ENCODE measurements at places on chromosomes 2 and 18.

DNA sequence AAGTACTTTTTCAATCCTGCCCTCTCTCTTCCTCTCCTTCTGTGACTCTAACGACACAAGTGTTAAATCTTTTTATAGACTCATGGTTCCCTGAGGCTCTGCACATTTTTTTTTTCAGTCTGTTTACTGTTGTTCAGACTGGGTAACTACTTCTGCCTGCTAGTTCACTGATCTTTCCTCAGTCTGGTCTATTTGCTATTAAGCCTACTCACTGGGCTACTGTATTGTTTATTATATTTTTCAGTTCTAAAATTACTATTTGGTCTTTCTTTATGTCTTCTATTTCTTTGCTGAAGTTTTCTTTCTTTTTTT lies 21.3 kb downstream of the PPP3R1 start:
- DNase-seq: no peak

DNA sequence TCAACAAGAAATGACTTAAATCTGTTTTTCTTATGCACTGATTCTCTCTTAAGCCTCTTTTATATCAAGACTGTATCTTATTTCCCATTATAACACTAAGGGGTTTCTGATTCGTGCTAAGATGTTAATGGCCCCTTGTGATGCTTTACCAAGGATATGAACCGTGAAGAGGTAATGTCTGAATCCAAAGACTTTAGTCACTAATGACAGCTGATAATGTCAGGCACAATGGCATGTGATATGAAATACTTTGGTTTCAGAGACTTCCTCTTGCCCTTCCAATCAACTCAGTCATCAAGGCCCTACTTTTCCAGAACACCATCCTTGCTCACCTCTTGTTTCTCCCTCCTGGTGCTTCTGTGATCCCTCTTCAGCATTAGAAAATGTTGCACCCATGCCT lies 262.8 kb downstream of the KCNE4 start:
- DNase-seq: no peak

DNA sequence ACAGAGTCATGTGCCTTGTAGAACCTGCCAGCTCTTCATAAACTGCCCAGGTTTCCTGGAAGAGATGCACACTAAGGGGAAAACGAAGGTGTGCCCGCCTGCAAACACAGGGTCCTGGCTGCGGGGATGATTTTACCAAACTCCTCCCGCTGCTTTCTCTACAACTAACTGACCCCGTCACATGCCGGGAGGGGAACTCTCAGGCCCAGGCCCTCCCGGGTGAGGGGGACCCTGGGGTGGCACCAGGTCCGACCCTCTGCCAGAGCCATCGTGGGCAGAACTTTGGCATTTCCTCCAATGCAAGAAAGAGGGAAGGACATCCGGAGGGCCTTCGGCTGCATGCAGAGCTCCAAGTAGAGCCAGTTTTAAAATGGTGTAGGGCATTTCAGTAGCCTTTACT lies 28.6 kb downstream of the CAPN13 start:
- no peak for DNase-seq

- no peak for DNase-seq
Measured at GRCh38 chr2:237227592-237228280, 142.0 kb downstream of the COPS8 start.

DNA sequence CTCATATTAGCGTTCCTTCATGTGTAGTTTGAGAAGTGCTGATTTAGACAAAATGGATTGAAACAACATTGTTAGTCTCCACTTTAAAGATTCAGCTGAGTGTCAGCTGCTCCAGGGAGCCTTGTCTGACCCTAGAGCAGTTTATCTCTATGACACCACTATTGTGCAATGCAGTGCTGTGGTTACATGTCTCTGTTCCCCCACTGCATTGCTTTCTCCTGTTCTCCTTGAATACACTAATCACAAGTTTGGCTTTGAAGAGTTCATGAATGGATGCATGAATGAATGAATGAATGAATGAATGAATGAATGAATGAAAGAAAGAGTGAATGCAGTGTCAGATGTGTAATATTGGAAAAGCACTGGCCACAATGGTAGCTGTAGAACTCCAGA lies 38.3 kb downstream of the GCG start:
- DNase-seq: no peak

GRCh38 chr2:222739939-222740338 lies 68.5 kb downstream of the MOGAT1 start:
- DNase-seq: no peak

DNA sequence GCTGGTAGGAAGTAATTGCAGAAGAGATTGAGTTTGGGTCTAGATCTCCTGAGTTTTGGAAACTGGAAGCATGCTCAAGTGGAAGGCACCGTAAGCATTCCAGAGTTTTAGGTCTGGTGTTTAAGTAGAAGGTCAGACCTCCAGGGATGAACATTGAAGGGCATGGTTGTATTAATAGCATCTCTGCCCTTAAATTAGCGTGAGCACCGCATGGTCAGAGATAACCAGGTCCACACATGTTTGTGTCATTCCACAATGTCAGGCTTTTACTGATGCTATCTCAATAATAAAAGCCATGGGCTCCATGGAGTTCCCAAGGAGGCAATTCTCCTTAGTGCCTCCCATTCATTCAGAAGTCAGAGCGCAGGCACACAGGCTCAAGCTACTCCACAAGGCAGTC lies 28.3 kb upstream of the ZNF407 start:
- DNase-seq: no peak

GRCh38 chr18:14916181-14916580 lies 168.2 kb downstream of the ANKRD30B start:
- no peak for DNase-seq

- no peak for DNase-seq
Measured at GRCh38 chr2:120343100-120343432, 2.9 kb upstream of the INHBB start.

- DNase-seq: no peak
Measured at GRCh38 chr2:21198637-21199036, 74.9 kb downstream of the TDRD15 start.

GRCh38 chr2:46723346-46723745 lies 192.3 kb downstream of the MCFD2 start:
- DNase-seq: no peak

GRCh38 chr2:235399895-235400294 lies 93.9 kb upstream of the AGAP1 start:
- no peak for DNase-seq

GRCh38 chr2:24708537-24709152 lies 84.5 kb downstream of the PTRHD1 start:
- no peak for DNase-seq

DNA sequence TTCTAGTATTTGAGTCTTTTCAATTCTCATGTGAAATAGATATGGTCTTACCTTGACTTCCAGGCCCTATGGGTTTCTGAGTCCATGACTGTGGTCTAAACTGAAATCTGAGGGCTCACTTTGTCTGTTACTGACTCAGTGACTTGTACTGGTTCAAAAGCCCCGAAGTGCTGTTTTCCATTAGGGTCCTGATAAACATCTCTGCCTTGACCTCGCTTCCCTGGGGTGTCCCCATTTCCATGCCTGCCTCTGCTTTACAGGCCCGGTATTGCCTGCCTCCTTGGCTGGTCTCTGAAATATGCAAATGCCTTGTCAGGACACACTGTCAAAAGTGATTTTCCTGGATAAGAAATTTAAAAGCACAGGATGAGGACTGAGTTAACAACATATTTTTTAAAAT lies 538.8 kb downstream of the SOCS6 start:
- no peak for DNase-seq

- no peak for DNase-seq
Measured at GRCh38 chr2:28581312-28581711, 85.5 kb downstream of the PLB1 start.

DNA sequence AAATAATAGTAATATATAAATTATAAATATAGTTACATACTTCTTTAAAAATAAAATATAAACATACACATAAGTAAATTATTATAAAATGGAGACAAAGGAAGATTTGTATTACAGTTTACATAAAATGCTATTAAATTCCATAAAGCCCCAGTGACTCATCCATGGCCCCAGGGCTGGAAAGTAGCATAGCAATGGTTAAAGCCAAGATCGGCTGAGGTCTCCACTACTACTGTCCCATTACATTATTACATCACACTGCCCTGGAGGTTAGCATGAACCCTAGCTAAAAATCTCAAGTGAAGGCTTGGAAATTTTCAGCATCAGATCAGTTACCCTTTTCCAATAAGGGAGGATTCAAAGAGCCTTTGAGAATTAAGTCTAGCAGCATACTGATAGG lies 936.2 kb downstream of the DSC3 start:
- no peak for DNase-seq

- no peak for DNase-seq
Measured at GRCh38 chr2:45768208-45768607, 116.7 kb downstream of the PRKCE start.

DNA sequence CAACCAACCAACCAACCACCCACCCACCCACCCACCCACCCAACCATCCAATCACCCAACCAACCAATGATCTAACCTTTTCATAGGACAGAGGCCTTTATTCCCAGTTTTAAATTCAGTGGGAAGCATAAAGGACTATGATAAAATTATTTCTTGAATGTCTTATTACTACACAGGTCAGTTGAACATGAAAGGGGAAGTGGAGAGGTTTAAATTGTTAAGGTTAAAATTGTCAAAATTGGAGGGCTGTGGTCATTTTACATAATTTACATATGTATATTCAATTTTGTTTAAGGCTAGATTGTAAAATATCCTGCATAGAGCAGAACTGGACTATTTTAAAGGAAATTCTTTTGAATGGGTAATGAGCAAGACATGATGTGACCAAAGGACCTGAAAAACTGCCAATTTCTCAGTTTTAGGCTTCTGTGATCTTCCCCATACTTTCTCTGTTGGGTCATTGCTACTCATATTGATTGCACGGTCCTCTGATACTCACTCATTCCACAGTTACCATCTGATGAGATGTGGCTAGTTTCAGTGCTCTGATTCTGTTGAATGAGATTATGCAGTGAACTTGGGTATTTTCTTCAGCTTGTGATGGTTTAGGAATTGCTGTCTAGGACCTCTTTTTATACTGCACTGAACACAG lies 127.4 kb downstream of the PLCL1 start:
- DNase-seq: no peak

DNA sequence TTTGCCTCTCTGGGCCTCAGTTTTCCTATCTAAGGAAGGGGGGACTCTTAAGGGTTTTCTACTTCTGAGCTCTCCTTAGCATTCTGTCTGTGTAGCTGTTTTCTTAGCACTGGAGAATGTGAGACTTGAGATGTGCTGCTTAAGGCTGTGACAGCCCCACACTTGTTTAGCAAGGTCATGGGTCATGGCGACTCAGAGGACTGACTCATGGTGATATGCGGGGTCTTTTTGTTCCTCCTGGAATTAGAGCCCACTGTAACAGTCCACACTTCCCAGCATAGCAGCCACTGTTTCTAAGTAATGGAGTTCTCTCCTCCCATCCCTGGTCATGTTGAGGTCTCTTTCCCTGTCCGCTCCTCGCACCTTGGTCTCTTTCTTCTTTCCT lies 4.1 kb upstream of the LPIN1 start:
- no peak for DNase-seq

DNA sequence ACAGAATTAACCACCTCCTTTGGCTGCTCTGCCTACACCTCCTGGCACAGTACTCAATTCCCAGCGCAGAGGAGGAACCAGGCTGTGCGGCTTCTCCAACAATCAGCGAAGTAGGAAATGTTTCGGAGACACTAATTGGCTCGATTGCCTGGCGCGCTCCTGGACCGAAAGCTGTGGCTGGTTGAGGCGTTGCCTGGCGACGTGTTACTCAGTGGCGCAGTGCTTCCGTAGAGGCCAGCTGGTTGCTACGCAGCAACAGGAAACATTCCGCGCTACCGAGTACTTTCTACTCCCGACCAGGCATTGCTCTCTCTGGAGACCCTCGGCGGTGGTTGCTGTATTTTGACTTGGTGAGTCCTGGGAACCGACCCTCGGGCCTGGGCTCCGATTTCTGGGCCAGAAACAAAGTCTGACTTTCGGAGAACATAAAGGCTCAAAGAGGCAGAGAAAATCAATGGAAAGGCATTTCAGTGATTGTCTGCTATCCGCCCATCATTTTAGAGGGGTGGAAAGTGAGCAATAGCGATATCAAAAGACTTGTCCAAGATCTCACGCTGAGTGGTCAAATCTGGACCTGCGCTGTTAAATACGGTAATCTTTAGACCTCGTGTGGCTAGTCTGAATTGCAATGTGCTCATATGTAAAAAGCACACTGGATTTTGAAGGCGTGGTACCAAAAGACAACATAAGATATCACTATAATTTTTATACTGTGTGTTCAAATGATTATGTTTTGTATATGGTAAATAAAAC lies at the start of gene DNAH6:
DNAH6 (plus strand) TSS at position 265 of the 753 bp plus-strand sequence. CDS start 1,329 bp downstream, outside the sequence.
- peak; percentile 83 for DNase-seq

DNA sequence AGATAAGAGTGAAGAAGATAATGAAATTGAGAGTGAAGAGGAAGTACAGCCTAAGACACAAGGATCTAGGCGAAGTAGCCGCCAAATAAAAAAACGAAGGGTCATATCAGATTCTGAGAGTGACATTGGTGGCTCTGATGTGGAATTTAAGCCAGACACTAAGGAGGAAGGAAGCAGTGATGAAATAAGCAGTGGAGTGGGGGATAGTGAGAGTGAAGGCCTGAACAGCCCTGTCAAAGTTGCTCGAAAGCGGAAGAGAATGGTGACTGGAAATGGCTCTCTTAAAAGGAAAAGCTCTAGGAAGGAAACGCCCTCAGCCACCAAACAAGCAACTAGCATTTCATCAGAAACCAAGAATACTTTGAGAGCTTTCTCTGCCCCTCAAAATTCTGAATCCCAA lies 15.7 kb downstream of the MSH6 start:
- no peak for DNase-seq

DNA sequence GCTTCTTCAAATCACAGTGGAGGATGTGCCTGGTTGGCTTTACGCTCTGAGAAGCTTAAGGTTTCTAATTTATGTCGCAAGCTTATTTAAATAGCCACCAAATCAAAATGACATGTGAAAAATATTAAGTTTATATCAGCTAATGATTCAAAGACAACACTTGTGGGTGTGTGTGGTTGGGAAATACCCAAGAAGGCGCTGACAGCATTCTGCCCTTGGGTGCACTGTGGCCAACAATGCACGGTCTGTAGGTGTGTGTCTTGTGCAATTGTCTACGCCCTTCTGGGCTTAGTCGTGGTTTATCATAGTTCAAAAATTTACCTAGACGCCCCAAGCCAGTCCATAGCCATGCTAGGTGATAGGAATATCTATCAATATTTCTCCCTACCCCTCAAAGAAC lies 60.9 kb downstream of the KCTD1 start:
- DNase-seq: no peak

DNA sequence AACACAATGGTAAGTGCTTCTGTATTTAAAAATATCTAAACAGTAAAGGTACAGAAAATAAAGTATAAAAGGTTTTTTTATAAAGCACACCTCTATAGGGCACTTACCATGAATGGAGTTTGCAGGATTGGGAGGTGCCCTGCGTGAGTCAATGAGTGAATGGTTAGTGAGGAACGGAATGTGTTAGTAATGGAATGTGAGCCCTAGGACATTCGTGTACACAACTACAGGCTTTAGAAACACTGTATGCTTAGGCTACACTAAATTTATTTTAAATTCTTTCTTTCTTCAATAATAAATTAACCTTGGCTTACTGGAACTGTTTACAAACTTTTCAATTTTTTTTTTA lies 337.9 kb upstream of the SLC39A10 start:
- no peak for DNase-seq

DNA sequence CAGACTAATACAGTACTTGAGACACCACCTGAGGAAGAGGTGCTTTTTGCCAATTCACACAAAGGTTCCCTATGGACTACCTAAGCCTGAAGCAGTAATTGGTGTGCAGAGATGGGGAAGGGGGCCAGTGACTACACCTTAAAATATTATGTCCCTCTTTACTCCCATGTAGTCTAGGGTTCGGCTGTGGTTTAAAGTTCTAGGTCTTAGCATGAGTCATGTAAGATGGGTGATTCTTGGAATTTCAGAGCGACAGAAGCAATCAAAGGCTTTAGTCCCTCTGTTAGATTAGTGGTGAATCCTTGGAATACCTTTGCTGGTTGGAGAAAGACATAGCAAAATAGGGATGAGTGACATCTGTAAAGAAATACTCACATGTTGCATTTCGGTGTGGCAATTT lies 14.3 kb upstream of the CCDC85A start:
- DNase-seq: no peak

Data from activated CD4-positive, alpha-beta T cell treated with anti-CD3 and anti-CD28 coated beads for 4 hours (primary cell).